ENCODE measurements at places on chromosomes 1 and 21.

- peak; percentile 33 for DNase-seq
These were observed 598.3 kb upstream of the CAMK1G start for GRCh38 chr1:208985231-208985630.

DNA sequence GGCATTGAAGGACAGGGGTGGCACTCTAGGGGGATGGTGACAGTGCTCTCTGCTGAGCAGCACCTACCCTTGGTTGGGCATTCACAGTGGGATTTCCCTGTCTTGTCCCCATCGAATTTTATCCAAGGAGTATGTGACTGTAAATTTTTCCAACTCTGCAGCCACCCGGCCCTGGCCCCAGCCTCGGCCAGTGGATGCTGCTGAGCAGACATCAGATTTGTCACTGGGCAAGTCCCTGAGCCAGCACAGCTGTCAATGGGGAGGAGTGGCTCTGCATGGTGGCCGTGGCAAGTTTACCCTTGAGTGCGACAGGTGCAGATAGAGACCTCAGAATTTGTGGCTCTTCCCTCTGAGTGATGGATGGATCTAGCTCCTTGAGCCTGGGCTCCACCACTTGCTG is 240.2 kb upstream of the CSF3R start:
- no peak for DNase-seq

- DNase-seq, result no peak
These were observed 362.5 kb downstream of the MRPL39 start for GRCh38 chr21:25244735-25245134.

GRCh38 chr1:21294266-21294989 is 4.2 kb upstream of the ECE1 start:
- no peak for DNase-seq

DNA sequence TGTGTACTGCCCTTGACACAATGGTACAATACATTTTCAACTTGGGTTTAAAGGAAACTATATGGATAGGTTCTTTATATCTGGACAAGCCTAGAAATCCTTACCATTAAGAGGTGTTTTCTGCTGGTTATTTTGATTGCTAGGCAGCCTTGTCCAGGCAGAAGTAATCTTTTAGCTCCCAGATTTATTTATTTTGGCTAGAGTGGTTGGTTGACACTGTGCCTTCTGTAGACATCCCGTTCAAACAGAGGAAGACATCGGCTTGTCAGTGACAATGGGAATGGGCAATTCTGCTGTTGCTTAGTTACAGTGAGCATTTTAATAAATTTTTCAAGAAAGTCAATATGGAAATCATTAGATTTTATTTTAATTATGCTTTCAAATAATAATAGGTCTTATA is 138.8 kb downstream of the VPS13D start:
- DNase-seq, result no peak

DNA sequence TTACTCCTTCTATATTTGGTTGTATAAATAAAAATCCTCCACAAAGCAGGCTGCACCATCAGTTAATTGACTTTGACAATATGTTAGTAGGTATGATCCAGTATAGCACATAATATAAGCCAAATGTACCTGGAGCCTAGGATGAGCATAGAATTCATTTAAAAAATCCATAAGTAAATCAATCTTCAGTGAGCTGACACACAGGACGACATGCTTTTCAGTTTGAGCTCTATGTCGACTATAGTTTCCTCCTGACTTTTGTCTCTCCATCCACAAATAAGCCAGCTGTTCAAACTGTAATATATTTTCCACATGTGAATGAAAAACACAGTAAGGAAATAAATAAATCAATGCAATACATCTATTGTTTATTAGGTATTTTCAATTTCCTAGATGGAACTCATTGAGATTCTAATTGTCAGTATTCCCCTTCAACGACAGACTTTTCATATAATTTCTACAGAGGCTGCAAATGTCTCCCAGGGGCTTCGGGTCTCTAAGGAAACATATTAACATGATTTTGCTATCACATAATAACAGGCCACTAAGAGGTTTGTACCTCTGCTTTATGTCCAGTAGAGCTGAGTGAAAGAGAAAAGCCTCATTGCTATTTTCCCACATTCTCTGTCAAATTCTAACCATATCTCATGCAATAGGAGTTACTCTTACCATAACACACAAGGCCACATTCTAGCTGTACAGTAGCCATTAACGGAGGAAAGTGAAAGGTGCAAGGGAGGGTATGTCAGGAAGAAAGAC is 180.1 kb downstream of the KCNT2 start:
- DNase-seq, result no peak

DNA sequence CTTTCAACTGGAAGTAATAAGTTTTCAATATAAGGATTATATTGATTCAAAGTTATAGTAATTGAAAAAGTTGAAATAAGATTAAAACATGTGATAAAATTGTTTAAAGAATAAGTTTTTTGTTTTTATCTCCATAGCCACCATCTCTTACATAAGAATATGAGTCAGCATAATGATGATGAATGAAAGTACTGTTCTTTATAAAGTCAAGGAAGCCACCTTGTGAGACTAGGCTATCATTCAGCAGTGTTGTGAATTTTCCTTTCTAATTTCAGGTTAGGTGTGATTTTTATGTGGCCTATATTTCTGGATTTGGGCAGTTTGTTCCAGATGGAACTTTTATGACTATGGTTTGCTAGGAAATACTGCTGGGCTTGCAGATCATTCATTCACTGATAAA is 22.4 kb upstream of the ASB17 start:
- DNase-seq, result peak; percentile 24

GRCh38 chr1:242147096-242147976 is 148.4 kb upstream of the MAP1LC3C start:
- no peak for DNase-seq

- DNase-seq, result no peak
These were observed 470 bp downstream of the HSD11B1 start for GRCh38 chr1:209705033-209705598.

GRCh38 chr21:42495027-42495426 is 997 bp downstream of the RSPH1 start:
- DNase-seq, result no peak

- peak; percentile 65 for DNase-seq
These were observed 12.9 kb upstream of the KCNE1 start for GRCh38 chr21:34524646-34525601.

- DNase-seq, result no peak
These were observed 60.7 kb upstream of the COG2 start for GRCh38 chr1:230581446-230582079.

GRCh38 chr1:44609412-44609767 is 64.9 kb downstream of the TMEM53 start:
- peak; percentile 60 for DNase-seq

GRCh38 chr1:178485541-178485981 is 11.2 kb downstream of the CLEC20A start:
- DNase-seq, result no peak

DNA sequence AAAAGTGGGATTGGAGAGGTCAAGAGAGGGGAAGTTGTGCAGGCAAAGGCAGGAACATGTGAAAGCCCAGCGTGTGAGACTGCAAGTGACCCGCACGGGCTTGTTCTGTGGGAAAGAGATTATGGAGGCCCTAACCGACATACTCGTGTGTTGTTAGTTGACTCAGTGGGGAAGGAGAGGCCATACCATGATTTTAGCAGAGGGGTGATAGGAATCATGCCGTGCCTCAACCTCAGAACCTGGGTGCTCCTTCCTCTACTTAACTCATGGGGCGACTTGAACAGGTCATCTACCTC is 19.3 kb downstream of the PGLYRP3 start:
- no peak for DNase-seq

- DNase-seq, result no peak
These were observed 10.7 kb downstream of the TMEM81 start for GRCh38 chr1:205073511-205073910.

DNA sequence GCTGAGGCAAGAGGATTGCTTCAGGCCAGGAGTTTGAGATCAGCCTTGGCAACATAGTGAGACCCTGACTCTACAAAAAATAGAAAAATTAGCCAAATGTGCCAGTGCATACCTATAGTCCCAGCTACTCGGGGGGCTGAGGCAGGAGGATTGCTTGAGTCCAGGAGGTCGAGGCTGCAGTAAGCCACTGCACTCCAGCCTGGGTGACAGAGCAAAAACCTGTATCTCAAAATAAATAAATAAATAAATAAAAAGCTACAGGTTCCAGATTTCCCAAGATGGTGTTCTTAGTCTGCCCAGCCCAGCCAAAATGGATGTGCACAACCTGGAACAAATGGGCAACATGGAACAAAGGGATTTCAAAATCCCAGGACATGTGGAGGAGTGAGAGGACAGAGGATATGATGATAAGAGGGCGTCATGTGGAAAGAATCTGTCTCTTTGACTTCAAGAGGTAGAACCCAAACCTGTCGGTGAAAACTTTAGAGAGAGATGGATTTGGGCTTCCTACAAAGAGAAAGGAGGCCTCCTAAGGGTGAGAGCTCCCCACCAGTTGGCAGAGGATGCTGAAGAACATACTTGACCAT is 3.2 kb downstream of the EDARADD start:
- no peak for DNase-seq

- no peak for DNase-seq
These were observed 126.5 kb downstream of the SYF2 start for GRCh38 chr1:25105836-25106235.

- no peak for DNase-seq
These were observed 63.8 kb downstream of the FBXO2 start for GRCh38 chr1:11590395-11590794.

- no peak for DNase-seq
These were observed 16.6 kb upstream of the DR1 start for GRCh38 chr1:93328809-93329760.

GRCh38 chr1:209539576-209539975 is 43.9 kb upstream of the CAMK1G start:
- no peak for DNase-seq

DNA sequence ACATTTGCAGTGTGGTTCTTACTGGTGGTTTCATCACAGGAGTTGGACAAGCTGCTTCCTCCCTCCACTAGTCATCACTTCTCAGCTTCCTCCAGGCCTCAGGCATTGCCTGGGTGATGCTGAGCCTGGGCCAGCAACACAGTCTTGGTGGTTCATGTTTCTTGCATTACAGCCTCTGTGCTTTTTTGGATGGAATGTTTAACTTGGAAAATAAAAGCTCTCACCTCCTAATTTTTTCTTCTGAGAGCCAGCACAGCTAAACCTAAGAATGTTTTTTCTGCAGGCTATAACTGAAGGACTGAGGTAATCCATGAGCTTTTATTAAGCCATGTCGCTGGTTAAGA is 66.1 kb upstream of the RHOU start:
- DNase-seq, result peak; percentile 34

GRCh38 chr1:16960560-16961296 is 19.7 kb downstream of the MFAP2 start:
- peak; percentile 82 for DNase-seq

GRCh38 chr1:171251042-171251951 is 3.0 kb downstream of the FMO1 start:
- peak; percentile 25 for DNase-seq

- peak; percentile 75 for DNase-seq
These were observed 5.6 kb downstream of the OSBPL9 start for GRCh38 chr1:51622455-51622913.

DNA sequence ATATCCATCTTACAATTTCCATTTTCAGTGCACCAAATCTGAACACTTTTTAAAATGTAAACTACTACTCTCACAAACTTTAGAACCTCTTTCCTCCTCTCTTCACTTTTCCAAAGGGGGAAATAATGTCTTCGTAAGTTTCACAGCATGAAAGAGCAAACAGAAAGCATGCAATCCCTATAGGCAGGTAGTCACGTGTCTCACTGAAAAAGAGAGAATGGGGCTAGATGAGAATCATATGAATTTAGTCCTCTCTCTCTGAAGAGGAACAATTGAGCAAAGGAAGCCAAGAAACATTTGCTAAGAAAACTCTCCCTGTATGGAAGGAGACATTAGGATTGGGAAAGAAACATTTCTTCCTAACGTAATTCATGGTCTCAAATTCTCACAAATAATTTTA is 613.9 kb downstream of the PLA2G4A start:
- no peak for DNase-seq

- DNase-seq, result no peak
These were observed 109.1 kb downstream of the MRPS6 start for GRCh38 chr21:34182436-34182835.

DNA sequence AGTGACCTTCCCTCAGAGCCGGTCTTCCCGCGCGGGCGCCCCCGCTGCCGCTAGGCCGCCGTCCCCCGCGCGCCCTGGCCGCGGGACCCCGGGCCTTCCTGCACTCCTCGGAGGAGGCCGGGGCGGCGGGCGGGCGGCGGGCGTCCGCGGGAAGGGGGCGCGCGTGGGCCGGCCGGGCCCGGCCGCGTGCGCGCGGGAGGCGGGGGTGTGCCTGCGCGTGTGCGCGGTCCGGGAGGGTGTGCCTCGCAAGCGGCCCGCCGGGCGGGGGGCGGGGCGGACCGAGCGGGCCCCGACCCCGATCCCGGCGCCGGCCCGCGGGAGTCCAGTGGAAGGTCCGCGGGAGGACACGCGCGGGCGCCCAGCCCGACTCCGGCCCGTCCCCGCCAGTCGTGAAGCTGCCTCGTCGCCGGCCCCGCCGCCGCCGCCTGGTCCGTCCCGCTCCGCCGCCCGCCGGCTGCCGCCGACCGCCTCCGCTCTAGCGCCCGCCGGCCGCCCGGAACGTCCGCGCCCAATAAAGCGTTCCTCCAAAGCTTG is 438 bp downstream of the MRPS6 start:
- DNase-seq, result peak; percentile 41

GRCh38 chr21:17512253-17513213 is at the start of gene CXADR:
Gene CXADR, plus strand, starts transcription at chr21:17513043. Its CDS starts 87 bp downstream, at chr21:17513130.
- DNase-seq, result no peak

DNA sequence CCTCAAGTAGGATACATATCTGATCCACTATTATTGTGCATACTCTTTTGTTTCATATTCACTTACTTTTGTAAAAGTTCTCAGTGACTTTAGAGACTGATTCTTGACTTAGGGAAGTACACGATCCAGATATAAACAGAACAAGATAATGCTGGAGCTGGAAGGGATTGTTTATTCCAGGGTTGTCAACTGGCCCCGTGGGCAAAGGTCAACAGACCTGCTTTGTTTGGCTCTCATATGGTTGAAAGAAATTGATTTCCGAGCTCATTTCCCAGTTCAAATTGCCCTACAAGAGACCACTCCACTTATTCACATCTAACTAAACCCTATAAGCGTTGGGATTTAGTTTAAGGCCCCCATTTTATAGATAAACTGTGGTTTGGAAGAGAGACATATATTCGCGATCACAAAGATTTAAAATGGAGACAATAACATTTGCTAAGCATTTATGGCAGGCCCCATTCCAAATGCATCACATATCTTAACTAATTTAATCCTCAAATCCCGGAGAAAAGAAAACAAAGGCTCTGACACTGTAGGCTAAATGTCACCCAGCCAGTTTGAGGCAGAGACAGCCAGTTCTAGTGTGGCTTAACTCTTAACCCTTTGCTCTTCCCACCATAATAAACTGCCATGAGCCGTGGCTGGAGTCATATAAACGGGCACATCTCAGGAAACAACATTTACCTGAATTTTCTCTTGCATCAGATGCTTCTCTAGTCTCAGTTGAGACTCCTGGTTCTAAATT is 20.6 kb downstream of the REG4 start:
- no peak for DNase-seq
